ENCODE measurements at places on chromosomes 13 and 19.

GRCh38 chr13:97371486-97372109 is 62.4 kb upstream of the RAP2A start:
- no peak for DNase-seq

GRCh38 chr13:41273831-41274441 is 10.6 kb upstream of the MTRF1 start:
- DNase-seq, result no peak

GRCh38 chr13:98450539-98451111 is 126.3 kb downstream of the STK24 start:
- no peak for DNase-seq

DNA sequence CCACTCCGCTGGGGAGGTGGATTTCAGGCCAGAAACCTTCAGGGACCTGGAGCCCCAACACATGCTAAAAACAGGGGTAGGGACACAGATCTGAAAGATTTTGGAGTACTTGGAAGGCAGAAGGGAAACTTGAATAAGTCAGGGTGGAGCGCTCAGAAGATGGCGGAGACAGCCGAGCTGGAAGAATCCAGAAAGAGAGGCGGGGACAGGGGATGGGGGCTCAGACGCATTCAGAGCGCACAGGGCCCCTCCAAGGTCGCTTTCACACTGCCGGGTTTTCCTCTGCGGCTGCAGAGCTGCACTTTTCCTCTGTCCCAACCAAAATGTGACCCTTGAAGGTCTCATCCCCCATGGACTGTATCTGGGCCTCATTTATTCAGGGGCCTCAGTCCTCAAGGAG is 56.9 kb downstream of the ERICH4 start:
- no peak for DNase-seq

DNA sequence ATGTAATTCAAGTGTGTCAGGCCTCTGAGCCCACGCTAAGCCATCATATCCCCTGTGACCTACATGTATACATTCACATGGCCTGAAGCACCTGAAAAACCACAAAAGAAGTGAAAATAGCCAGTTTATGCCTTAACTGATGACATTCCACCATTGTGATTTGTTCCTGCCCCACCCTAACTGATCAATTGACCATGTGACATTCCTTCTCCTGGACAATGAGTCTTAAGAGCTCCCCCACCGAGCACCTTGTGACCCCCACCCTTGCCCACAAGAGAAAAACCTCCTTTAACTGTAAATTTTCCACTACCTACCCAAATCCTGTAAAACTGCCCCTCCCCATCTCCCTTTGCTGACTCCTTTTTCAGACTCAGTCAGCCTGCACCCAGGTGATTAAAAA is 52.1 kb upstream of the ARHGEF7 start:
- no peak for DNase-seq

- DNase-seq, result no peak
These were observed 144.5 kb upstream of the ZNF536 start for GRCh38 chr19:30227661-30228112.

DNA sequence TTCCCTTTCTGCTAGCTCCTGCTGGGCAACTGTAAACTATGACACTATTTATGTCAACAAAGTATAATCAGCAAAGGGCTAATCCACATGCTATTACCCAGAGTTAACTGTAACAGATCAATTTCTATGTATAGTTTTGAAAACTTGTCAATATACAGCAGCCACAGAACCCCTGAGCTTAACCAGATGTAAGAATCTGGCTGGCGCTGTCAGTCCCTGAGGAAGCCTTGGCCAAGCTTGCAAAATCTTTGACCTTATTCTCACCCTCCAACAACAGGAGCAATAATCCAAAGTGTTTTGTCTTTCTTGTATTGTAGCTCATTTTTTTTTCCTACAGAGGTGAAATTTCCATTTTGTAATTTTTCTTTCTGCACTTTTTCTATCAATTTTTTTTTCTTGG is 1230.1 kb upstream of the SLC10A2 start:
- DNase-seq, result no peak

GRCh38 chr13:95201814-95202651 is 99.2 kb downstream of the ABCC4 start:
- DNase-seq, result no peak

DNA sequence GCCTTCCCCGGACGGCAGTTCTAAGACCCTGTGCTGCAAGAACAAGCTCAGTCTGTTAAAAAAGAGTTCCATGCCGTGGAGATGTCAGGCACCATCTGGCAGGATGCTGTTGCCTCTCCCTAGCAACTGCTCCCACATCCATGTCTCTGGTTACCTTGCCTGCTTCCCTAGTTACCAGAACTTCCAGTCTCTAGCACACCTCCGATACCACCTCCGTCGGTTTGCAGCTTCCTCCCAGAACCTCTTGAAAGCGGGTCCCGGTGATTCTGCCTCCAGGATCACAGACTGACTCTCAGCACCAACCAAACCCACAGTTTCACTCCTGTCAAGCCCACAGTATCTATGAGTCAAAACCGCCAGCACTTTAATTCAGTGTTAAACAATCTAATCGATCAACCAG is 55.4 kb downstream of the KCTD12 start:
- no peak for DNase-seq

GRCh38 chr13:112055036-112055914 is 11.7 kb upstream of the SOX1 start:
- no peak for DNase-seq

DNA sequence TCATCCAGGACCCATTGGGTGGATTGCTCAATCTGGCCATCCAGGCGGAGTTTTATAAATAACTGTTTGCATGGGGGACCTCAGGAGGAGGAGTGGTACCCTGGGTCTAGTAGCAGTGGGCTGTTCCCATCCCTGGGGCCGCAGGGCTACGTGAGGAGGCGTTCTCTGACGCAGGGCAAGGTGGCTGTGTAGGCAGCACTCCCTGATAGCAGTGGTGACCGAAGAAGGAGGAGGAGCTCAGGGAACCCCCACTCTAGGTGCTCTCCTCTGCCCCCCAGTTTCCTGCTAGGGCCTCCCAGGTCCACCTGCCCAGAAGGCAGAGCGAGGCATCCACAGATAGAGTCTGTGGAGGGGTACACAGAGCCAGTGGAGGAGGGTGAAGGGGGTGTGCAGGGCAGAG is 64.1 kb downstream of the CCNE1 start:
- DNase-seq, result no peak
